ENCODE measurements at places on chromosomes 4 and X. TPM values are rescaled to one million over a fixed set of nuclear protein-coding genes. Genes with fewer than 3 reads are reported as not detected.

The SPARCL1 gene
- not detected for total RNA-seq

The REPS2 gene
- not detected for total RNA-seq

The DMD gene
- total RNA-seq = 0.27 TPM

The C4orf51 gene
- not detected for total RNA-seq

The AVPR2 gene
- total RNA-seq = not detected

The ARR3 gene
- total RNA-seq = not detected

The GAB3 gene
- total RNA-seq = 5.0 TPM

The SPIN2B gene
- total RNA-seq = 6.0 TPM

The SASH3 gene
- 117 TPM for total RNA-seq

The AFF2 gene
- total RNA-seq = 1.3 TPM

The DCHS2 gene
- not detected for total RNA-seq

The CFAP99 gene
- total RNA-seq = not detected

The PPEF2 gene
- total RNA-seq = 0.25 TPM

The SMS gene
- 175 TPM for total RNA-seq

The GNRHR gene
- not detected for total RNA-seq

The FSTL5 gene
- total RNA-seq = not detected

The ARHGAP36 gene
- total RNA-seq = not detected

The MAGEC2 gene
- total RNA-seq = not detected

The AWAT2 gene
- not detected for total RNA-seq

The TXK gene
- 20.6 TPM for total RNA-seq

The DCX gene
- total RNA-seq = not detected
